ENCODE measurements at places on chromosomes 4 and X.

DNA sequence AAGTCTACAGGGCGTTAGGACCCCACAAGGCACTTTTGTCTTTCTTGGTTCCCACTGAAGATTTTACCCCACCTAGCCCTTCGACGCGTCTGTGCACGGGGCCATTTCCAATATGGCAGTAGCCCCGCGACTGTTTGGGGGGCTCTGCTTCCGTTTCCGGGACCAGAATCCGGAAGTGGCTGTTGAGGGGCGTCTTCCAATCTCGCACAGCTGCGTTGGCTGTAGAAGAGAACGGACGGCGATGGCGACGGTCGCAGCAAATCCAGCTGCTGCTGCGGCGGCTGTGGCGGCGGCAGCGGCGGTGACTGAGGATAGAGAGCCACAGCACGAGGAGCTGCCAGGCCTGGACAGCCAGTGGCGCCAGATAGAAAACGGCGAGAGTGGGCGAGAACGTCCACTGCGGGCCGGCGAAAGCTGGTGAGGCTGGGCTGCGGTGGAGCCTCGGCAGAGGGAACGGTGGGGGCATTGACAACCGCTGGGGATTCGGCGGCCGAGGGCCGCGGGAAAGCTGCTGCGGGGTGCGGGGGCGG is at the start of gene USP11:
USP11 (plus strand) TSS at position 207 of the 530 bp plus-strand sequence; CDS start at position 242, 35 bp downstream.
- DNase-seq, result peak; percentile 37

GRCh38 chr4:32987111-32987510 is 2266.9 kb downstream of the PCDH7 start:
- no peak for DNase-seq

DNA sequence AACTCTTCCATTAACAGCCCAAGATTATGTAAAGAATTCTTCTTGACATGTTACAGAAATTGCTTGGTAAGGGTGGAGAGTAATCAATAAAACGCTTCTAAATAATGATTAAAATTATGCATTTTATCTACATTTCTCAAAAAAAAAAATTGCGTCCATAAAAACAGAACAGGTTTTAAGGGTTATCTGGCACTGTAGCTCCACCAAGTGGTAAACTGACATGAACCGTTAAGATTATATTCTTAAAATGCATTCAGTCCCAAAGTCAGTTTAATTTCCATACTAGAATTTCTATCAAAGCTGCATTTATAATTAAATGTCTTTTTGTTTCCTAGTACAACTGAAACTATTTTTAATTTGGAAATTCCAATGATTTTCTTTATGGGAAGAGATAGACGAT is 214.0 kb upstream of the UGT8 start:
- no peak for DNase-seq

- DNase-seq, result peak; percentile 51
These were observed 30.7 kb downstream of the MSN start for GRCh38 chrX:65697915-65698796.

- DNase-seq, result no peak
These were observed 889.9 kb upstream of the INTU start for GRCh38 chr4:126742885-126743284.

DNA sequence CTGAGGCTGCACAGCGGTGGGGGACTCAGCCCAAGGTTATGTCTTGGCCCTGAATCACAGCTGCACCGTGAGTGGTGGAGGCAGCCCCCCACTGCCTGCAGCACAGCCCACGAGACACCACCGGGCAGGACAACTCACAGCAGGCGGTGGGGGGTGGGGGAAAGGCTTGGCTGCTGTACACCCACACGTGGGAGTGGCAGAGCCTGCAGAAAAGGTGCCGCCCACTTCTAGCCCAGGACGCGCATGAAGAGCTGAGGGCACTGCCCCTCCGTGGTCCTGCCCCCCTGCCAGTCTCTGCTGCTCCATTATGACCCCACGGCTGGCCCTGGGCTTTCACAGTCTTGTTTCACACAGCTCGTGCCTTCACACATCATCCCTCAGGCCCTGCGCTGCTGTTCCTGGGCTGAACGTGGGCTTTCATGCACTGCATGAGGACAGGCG is 40.8 kb downstream of the FGFRL1 start:
- no peak for DNase-seq

DNA sequence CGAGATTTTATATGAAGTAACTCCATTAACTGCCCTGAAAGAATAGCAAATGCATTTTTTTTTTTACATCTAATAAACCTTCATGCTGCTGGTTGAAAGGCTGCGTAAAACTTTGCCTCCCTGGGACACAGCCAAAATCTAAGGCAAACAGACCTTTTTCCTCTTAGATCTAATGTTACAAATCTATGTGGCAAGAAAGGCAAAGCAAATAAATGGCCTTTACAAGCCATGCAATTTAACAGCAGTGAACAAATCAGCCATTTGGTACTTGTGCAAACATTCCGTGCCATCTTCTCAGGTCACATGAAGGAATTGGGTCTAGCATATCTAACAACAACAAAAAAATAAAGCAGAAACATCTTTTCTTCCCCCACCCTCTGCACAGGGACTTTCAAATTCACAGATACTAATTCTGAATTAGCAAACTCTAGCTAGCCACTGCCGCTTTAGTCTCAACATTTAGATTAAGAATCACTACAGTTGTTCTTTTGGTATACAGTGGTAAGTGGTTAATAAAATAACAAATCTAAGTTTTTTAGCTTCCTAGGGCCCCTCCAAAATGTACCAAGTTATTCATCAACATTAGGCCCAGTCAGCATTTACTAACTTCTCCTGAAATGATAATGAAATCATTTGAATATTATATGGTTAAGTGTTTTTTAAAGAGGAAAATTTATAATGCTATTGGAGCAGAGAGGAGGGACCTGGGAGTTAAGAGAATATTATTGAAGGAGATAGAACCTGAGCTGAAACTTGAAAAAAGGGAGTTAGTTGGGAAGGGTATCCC is 593.8 kb downstream of the SMARCA1 start:
- DNase-seq, result no peak

DNA sequence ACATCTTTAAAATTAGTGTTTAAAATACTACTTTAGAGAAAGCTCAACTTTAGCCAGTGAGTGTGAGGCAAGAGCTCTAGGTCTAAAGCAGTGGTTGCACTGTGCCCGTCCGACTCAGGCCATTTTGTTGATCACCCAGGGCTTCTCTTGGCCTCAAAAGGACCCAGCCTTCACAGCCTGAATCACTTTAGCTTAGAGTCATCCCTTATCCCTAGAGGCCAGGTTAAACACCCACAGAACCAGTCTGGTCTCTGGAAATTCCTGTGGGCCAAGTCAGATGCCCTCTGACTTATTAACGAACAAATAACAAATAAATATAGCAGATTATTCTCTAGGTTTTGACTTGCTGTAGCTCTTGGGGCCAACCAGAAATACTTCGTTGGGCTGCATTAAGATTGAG is 102.3 kb downstream of the WWC2 start:
- DNase-seq, result no peak

GRCh38 chr4:40066651-40067050 is 10.0 kb downstream of the N4BP2 start:
- no peak for DNase-seq

DNA sequence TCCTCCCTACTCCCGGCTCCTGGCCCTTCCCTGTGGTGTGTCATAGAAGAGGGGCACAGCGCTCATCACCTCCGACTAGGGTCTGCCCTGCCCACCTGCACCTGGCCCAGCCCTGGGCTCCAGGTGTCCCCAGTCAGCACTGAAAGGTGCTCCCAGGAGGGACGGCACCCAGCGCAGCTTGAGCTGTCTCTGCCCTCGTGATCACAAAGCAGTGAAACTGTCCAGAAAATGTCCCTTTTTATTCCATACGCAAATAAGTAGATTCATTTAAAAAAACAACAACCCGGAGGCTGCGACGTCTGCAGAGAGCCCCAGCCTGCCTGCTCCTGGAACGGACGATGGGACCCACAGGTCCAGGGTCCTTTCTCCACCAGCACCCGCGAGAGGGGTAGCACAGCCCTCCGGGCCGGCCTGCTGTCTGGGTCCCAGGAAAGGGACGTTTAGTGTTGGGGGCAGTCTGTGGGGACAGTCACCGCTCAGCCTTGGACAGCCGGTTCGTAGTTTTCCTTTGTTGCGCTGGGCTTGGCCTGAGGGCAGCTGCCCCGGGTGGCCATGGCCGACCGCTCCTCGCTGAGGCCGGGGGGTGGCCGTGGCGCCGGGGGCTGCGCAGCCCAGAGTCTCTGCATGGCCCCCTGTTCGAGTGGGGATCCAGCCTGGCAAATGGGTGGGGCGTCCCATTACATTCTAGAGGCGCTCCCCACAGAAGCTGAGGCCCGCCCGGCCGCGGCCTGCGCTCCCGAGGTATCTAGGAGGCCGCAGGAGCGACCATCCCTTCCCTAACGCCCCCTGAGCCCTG is 4.6 kb downstream of the HMX1 start:
- DNase-seq, result no peak

- no peak for DNase-seq
These were observed 47.1 kb downstream of the PCDH7 start for GRCh38 chr4:30767147-30767845.

GRCh38 chrX:64204701-64205440 is 637 bp downstream of the AMER1 start:
- DNase-seq, result peak; percentile 9

DNA sequence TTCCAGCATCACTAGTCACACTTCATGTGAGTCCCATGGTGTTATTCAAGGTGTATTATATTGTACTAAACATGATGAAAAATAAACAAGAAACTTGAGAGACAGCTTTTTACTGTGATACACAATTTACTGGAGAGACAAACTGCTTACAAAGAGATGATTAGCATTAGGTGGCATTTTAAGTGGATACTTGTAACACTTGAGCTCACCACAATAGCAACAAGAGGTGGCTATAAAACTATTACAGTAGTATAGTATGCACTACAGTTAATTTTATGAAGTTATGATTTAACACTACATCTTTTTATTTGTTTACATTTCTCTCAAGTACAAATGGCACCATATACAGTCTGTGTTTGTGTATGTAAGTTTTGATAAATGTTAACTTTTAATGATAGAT is 246.6 kb downstream of the PARM1 start:
- no peak for DNase-seq

DNA sequence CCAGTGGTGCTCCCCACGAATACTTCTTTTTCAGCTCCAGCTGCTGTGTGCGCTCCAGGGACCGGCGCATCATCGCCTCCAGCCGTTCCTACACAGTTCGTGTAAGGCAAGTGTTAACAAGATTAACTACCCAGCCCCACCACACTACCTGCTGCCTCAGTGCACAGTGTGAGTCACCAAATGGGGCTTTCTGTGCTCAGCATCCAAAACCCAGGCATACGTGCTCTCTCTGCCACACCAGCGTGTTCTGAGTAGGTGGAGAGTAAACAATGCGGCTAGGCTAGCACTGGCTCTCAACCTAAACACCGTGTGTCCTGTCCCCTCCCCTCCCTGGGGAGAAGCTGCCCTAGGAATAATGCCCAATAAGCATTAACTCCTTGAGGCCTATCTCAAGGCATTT is 60.0 kb downstream of the MAP7D2 start:
- DNase-seq, result no peak

GRCh38 chrX:51759055-51759839 is 16.0 kb downstream of the GSPT2 start:
- DNase-seq, result no peak

GRCh38 chr4:113645771-113646441 is 115.6 kb downstream of the CAMK2D start:
- no peak for DNase-seq

GRCh38 chr4:115145393-115146160 is 32.2 kb upstream of the NDST4 start:
- no peak for DNase-seq

GRCh38 chrX:43267652-43268051 is 388.4 kb upstream of the MAOA start:
- no peak for DNase-seq

DNA sequence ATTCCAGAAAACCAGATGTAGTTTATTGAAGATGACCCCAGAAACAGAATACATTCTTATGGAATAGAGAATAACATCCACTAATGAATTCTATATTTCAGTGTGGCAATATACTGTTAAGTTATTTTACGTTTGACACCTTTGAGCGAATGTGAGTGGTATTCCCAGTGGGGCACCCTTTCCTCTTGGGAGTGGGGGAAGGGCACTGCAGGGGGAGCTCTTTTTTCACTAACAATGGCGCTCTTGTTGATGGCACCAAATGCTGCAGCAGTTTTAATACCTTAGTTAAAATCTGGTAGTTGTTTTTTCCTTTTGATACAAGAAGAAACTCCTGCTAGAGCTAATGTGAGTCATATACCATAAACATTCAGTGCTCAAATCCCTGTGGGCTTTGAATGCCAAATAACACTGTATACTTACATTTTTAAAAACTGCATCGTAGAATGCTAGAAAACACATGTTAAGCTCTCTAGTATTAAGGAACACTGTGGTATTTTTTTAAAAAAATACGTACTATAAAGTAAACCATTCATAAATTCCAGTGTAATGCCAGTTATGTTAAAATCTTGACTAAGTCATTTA is 178.5 kb downstream of the DCHS2 start:
- DNase-seq, result no peak

GRCh38 chr4:33184657-33185290 is 2464.6 kb downstream of the PCDH7 start:
- DNase-seq, result no peak

GRCh38 chr4:6345096-6345830 is 75.6 kb downstream of the WFS1 start:
- DNase-seq, result no peak

DNA sequence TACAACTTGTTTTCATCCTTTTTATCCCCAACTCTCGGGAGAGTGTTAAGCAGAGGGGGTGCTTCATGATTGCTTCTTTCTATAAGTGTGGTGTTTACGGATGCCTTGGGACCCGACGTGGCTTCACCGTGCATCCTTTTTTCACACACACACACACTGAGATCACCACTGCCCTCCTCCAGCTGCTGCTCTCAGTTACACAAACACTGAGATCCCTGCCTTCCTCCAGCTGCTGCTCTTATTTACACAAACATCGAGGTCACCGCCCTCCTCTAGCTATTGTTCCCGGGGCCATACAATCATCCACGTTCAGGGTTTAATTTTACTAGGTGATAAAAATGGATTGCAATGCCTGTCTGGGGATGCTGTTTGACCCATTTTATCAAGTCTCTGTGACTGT is 155.4 kb upstream of the FAM9B start:
- no peak for DNase-seq

DNA sequence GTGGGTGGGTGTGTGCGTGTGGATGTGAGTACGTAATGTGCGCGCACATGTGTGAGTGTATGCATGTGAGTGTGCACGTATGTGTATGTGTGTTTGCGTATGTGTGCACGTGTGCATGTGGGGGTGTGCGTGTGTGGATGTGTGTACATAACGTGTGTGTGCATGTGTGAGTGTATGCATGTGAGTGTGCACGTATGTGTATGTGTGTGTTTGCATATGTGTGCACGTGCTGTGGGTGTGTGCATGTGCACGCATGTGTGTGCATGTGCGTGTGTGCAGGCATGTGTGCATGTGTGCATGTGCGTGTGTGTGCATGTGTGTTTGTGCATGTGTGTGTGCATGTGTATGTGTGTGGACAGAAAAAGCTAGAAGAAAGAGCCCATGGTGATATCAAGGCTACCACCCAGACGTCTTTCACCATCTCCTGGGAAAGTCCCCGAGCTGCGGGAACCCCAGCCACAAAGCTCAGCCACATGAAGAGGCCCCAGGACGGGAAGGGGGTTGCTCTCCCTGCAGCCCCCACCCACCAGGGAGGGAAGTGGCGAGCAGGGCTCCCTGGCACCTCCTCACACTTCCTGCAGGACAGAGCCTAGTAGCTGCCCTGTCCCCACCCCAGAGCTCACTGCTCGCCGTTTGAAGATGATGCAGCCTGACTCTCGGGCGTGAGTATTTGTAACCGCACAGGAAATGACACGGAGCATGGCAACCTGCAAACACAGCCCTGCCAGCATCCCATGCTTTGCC is 108.3 kb downstream of the DCTD start:
- DNase-seq, result peak; percentile 37

GRCh38 chr4:184937745-184938144 is 80.5 kb upstream of the HELT start:
- no peak for DNase-seq

Data from central memory CD8-positive, alpha-beta T cell (primary cell).